Endodermal cell (in vitro differentiated cells): ENCODE measurements at places on chromosomes 12 and 14. TPM values are rescaled to one million over a fixed set of nuclear protein-coding genes. Genes with fewer than 3 reads are reported as not detected.
A peak's percentile ranks its signal among the peaks of the same experiment; 100 is the strongest.

DNA sequence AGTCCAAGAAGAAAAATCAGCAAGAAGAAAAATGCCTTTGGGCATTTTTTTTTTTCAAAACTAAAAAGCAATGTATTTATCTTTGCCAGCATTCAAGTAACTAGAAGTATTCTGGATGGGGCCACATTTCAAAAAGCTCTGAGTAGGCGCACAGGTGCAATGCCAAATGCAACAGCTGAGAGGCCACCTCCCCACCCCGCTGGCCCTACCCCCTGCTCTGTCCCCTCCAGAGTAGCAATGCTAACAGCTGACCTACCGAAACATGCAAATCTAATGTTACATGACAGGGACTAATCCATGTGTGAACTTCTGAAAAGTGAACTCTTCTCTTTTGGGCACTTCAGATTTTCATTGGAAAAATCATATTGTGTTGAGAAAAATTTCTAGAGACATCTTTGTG, 153.7 kb upstream of the SLC38A2 start:
- no peak overlapping the region for H3K27ac ChIP-seq
- DNase-seq: no peak
- no peak overlapping the region for H3K4me3 ChIP-seq
- no peaks in the 10 kb centered on the region for H3K4me1 ChIP-seq
- H3K36me3 ChIP-seq: no peaks in the 10 kb centered on the region
- no peaks in the 10 kb centered on the region for H3K27me3 ChIP-seq

DNA sequence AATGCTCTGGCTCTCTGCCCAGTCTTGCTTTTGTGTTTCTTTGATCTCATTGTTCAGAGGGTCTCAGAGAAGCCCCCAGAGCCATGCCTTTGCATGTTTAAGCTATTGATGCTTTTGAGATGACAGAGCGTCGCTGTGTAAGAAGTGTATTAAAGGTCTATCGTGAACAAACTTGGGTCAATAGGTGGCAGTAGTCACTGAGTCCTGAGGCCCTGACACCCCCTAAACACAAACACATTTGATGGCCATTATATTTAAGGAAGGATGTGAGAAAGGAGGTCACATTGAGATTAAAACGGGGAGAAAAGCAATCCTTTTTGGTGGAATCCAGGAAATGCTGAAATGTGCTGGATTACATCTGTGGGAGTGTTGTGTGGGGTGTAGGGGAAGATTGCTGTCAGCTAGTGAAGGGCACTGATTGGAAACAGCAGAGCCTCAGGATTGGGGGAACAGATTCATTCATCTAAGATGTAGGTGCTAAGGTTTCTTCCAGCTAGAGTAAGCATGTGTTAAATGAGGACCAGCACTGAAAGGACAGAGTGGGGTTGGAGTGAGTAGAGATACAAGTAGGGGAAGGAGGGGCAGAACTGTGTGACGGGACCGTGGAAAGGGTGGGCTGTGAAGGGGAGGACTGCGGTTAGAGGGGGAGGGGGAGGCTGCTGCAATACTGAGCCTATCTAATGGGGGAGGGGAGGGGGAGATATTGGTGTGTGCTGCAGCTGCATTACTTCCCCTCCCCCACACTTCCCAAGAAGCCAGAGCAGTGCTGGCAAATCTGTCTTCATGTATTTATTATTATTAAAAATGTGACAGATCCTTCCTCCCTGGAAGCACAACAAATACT, 12.7 kb downstream of the NGDN start:
- H3K36me3 ChIP-seq: peaks cover 34% of the 10 kb centered on the region
- peak overlapping the region; percentile 49 for H3K27ac ChIP-seq
- DNase-seq: peak; percentile 45
- peaks cover 17% of the 10 kb centered on the region for H3K4me1 ChIP-seq
- H3K4me3 ChIP-seq: no peak overlapping the region

GRCh38 chr12:21993438-21993981, 52.3 kb upstream of the ABCC9 start:
- H3K4me3 ChIP-seq: no peak overlapping the region
- H3K27ac ChIP-seq: no peak overlapping the region
- DNase-seq: no peak
- no peaks in the 10 kb centered on the region for H3K27me3 ChIP-seq
- H3K4me1 ChIP-seq: no peaks in the 10 kb centered on the region
- H3K36me3 ChIP-seq: no peaks in the 10 kb centered on the region

DNA sequence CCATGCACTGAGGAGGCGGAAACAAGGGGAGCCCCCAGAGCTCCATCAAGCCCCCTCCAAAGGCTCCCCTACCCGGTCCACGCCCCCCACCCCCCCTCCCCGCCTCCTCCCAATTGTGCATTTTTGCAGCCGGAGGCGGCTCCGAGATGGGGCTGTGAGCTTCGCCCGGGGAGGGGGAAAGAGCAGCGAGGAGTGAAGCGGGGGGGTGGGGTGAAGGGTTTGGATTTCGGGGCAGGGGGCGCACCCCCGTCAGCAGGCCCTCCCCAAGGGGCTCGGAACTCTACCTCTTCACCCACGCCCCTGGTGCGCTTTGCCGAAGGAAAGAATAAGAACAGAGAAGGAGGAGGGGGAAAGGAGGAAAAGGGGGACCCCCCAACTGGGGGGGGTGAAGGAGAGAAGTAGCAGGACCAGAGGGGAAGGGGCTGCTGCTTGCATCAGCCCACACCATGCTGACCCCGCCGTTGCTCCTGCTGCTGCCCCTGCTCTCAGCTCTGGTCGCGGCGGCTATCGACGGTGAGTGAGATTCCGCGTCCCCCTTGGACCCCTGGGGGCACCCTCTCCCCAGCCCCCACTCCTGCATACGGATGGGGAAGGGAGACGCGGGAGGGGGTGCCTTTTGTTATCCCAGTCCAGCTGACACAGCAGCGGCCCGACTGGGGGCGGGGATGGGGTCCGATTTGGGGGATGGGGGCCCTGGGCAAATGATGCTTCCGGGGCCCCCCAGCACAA, 400 bp downstream of the LRP1 start:
- H3K4me3 ChIP-seq: peak overlapping the region; percentile 93
- peaks cover 3% of the 10 kb centered on the region for H3K4me1 ChIP-seq
- peak overlapping the region; percentile 48 for H3K27ac ChIP-seq
- no peaks in the 10 kb centered on the region for H3K27me3 ChIP-seq

TCTN2 gene
- 19.4 to 27.0 TPM (median 25.6 TPM) in 3 replicates for total RNA-seq

GRCh38 chr12:121799842-121800693, 3.7 kb upstream of the SETD1B start:
- DNase-seq: peak; percentile 95
- no peaks in the 10 kb centered on the region for H3K27me3 ChIP-seq
- peak overlapping the region; percentile 78 for H3K4me3 ChIP-seq

TTC9 gene
- total RNA-seq: 9.6 to 12.6 TPM (median 11.6 TPM) in 3 replicates

BRI3BP gene
- 2.8 to 17.6 TPM (median 16.0 TPM) in 3 replicates for total RNA-seq

DNA sequence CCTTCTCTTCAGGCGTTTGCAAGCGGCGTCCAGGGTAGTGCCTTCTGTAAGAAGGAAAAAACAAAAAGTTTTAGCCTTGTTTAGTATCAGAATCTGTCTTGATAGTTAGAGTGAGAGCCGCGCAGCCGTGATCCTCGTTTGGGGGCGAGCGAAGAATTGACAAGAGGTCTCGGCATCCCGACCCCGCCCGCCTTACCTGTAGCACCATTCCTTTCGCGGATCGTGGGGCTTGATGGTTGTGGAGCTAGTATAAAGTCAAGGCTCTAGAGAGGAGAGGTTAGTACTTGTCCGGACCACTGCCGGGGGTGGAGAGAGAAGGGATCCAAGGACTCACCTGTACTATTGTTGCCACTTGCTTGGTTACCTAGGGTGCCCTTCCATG, 494 bp downstream of the TMTC3 start:
- peak overlapping the region; percentile 90 for H3K4me3 ChIP-seq
- H3K4me1 ChIP-seq: no peaks in the 10 kb centered on the region
- H3K27ac ChIP-seq: no peak overlapping the region
- peak; percentile 87 for DNase-seq
- H3K36me3 ChIP-seq: no peaks in the 10 kb centered on the region

GRCh38 chr14:52125885-52126284, 57.0 kb upstream of the NID2 start:
- no peaks in the 10 kb centered on the region for H3K4me1 ChIP-seq
- H3K27ac ChIP-seq: no peak overlapping the region
- no peaks in the 10 kb centered on the region for H3K36me3 ChIP-seq
- no peaks in the 10 kb centered on the region for H3K27me3 ChIP-seq
- DNase-seq: no peak

- no peaks in the 10 kb centered on the region for H3K4me1 ChIP-seq
Measured at GRCh38 chr12:74980510-74980909, 229.1 kb downstream of the KCNC2 start.

DNA sequence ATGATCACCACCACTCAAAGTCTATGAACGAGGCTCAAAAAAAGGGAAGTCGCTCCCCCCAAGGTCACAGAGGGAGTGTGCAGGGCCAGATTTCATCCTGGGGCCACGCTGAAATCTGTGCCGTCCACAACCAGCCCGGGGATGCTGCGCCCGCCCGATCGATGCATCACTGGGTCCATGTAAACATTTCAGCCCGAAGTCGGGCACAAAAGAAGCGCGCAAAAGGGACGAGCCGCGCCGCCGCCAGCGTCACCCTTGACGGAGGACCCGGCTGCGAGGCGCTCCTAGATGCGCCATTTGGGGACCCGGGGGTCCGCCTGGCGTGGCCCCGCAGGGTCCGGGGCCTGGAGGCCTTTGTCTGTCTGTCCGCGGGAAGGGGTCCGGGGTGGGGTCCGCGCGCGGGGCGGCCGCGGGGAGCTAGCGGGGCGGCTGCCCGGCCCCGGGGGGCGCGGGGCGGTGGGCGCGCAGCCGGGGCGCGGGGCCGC, 503 bp downstream of the FBXO21 start:
- H3K4me1 ChIP-seq: no peaks in the 10 kb centered on the region
- H3K36me3 ChIP-seq: peaks cover 22% of the 10 kb centered on the region
- peak; percentile 81 for DNase-seq
- peak overlapping the region; percentile 17 for H3K27ac ChIP-seq
- peak overlapping the region; percentile 95 for H3K4me3 ChIP-seq

GRCh38 chr12:53208877-53209463, 1.9 kb upstream of the ITGB7 start:
- no peaks in the 10 kb centered on the region for H3K27me3 ChIP-seq
- DNase-seq: no peak
- H3K27ac ChIP-seq: no peak overlapping the region
- no peaks in the 10 kb centered on the region for H3K36me3 ChIP-seq
- no peak overlapping the region for H3K4me3 ChIP-seq

DNA sequence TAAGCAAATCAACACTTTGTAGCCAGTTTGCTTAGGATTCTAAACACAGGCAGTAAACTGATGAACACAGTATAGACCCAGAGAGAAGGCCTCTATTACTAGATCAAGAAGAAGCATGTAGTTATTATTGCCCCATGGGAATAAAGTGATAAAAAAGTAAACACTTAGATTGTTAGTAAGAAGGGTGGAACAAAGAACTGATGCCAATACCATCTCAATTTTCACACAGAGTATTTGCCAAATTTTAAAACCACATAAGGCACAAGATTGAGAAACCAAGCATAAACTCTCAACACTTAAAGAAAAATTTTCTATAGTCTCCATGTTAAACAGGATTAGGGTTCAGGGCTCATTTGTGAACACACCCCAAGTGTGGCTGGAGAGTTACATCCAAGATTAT, 77.0 kb upstream of the SYT1 start:
- no peaks in the 10 kb centered on the region for H3K36me3 ChIP-seq
- H3K4me3 ChIP-seq: no peak overlapping the region
- no peak for DNase-seq

GRCh38 chr12:118271770-118272417, 100.8 kb downstream of the TAOK3 start:
- no peaks in the 10 kb centered on the region for H3K36me3 ChIP-seq
- DNase-seq: no peak
- H3K27me3 ChIP-seq: no peaks in the 10 kb centered on the region
- no peak overlapping the region for H3K27ac ChIP-seq

- H3K27me3 ChIP-seq: no peaks in the 10 kb centered on the region
- no peaks in the 10 kb centered on the region for H3K36me3 ChIP-seq
- no peak for DNase-seq
- no peak overlapping the region for H3K27ac ChIP-seq
Measured at GRCh38 chr12:76542908-76543307, 16.7 kb downstream of the OSBPL8 start.

KCNK10 gene
- total RNA-seq: 0.33 to 1.8 TPM (median 0.97 TPM) in 3 replicates

DNA sequence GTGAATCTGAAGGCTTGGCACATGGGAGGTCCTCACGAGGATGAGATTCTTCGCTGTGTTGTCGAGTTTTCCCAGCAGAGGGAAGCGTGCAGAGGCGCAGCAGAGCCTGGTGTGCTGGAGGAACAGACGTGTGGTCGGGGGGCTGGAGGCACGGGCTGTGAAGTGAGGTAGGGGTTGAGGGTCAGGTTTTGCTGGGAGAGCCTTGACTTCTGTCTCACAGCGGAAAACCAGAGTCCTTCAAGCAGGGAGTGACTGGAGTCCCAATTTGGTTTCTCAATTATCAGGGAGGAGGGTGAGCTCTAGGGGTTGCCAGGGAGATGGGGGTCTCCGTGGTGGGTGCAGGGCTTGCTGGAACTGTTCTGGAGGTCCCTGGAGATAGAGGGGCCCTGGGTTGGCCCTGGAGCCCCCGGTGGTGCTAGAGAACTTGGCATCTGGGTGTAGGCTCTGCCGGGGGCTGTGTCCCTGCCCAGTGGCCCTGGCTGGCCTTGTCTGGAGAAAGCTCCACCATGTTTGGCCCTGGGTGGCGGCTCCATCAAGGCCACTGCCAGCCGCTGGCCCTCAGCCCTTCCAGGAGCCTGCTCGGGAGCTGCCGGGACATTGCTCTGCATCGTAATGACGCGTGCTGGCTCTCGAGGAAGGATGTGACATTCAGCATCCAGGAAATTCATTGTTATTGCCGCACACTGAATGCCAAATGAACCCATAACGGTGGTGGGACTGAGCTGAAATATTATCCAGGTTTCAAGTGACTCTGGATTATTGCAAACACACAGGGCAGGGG, 215.7 kb downstream of the KIF26A start:
- H3K4me3 ChIP-seq: no peak overlapping the region
- H3K27me3 ChIP-seq: no peaks in the 10 kb centered on the region
- peak; percentile 37 for DNase-seq
- no peak overlapping the region for H3K27ac ChIP-seq
- H3K4me1 ChIP-seq: no peaks in the 10 kb centered on the region

TMEM132D gene
- 4.0 to 4.5 TPM (median 4.4 TPM) in 3 replicates for total RNA-seq

GRCh38 chr14:98189511-98189910, 1082.5 kb downstream of the BCL11B start:
- H3K36me3 ChIP-seq: no peaks in the 10 kb centered on the region
- no peaks in the 10 kb centered on the region for H3K27me3 ChIP-seq
- H3K27ac ChIP-seq: no peak overlapping the region
